Upper lobe of right lung (tissue), 1 donor: ENCODE measurements at places on chromosomes 2 and 18. TPM values are rescaled to one million over a fixed set of nuclear protein-coding genes. Genes with fewer than 3 reads are reported as not detected.

PARD3B gene
- total RNA-seq: 32.5 TPM

CTNNA2 gene
- not detected for total RNA-seq

ASPRV1 gene
- 2.1 TPM for total RNA-seq

MYO3B gene
- total RNA-seq: 0.17 TPM

GRCh38 chr2:184555352-184555751 lies 43.0 kb upstream of the ZNF804A start:
- H3K4me1 ChIP-seq: no peaks in the 10 kb centered on the region
- no peak overlapping the region for H3K27ac ChIP-seq
- H3K4me3 ChIP-seq: no peak overlapping the region
- DNase-seq: no peak
- H3K27me3 ChIP-seq: no peaks in the 10 kb centered on the region
- H3K36me3 ChIP-seq: no peaks in the 10 kb centered on the region

DNA sequence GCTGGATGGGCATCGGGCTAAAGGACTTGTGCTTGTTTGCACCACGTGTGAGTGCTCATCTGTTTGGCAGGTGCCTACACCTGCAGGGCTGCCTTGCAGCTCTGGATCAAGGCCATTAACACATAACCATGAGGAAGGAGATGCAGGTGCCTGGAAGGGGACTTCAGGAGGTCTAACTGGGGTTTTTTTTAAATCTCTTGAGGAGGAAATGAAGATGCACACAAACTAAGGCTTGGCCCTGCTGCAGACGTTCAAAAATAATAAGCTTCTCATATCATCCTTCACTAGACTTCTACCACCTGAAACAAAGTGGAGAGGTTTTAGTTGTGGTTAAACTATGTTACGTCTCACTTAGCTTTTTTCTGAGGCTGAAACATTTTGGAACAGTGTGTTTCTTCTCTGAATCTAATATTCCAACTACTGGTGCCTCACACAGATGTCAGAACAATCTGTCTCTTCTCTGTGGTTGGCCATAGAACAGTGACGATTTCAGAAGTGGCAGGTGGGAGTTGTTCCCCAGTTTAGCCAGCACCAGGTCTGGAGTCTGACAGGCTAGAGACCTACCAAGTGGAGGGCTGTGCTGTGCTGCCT lies 36.5 kb downstream of the BCL2L11 start:
- no peaks in the 10 kb centered on the region for H3K27me3 ChIP-seq
- H3K27ac ChIP-seq: no peak overlapping the region
- H3K36me3 ChIP-seq: peaks cover 27% of the 10 kb centered on the region
- no peak overlapping the region for H3K4me3 ChIP-seq

DNA sequence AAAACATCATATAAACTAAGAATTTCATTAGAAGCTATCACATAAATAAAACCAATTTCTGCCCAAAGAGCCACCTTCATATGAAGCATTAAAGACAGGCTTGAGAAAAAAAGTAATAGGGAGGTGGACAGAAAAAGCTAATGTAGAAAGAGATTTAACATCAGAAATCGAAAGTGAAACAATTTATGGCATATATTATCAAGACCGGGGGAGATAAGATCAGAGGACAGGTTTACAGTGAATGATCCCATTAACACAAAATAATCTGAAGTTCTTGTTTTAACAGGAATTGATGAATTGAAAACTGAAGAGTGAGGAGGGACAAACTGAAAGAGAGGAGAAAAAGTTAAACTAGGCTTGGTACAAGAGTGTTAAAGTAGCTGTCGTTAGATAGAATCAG lies 786.3 kb upstream of the FSHR start:
- no peak for DNase-seq
- no peak overlapping the region for H3K27ac ChIP-seq
- H3K4me3 ChIP-seq: peak overlapping the region; percentile 27
- H3K36me3 ChIP-seq: no peaks in the 10 kb centered on the region

- DNase-seq: no peak
- H3K27me3 ChIP-seq: no peaks in the 10 kb centered on the region
- H3K4me1 ChIP-seq: peaks cover 13% of the 10 kb centered on the region
- peak overlapping the region; percentile 44 for H3K27ac ChIP-seq
- no peak overlapping the region for H3K4me3 ChIP-seq
Observed at GRCh38 chr18:6781142-6781714, 51.7 kb downstream of the ARHGAP28 start.

DNA sequence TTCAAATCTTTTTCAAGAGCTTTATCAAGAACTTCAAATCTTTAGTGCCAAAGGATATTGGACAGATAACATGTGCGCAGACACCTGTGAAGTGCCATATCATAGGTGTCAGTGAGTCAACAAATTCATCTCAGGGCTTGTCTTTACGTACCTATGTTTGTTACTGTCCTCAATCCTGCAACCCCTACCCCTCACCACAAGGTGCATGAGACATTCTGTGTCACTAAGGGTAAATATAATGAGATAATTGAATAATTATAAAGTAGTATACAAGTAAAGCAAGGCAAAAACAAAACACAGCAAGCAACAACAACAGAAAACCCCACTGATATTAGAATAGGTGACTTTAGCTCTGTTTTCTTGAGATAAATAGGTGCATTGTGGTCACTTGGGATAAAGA lies 1495.8 kb upstream of the TMEFF2 start:
- no peaks in the 10 kb centered on the region for H3K27me3 ChIP-seq
- H3K4me1 ChIP-seq: no peaks in the 10 kb centered on the region
- no peak overlapping the region for H3K27ac ChIP-seq
- H3K4me3 ChIP-seq: no peak overlapping the region
- DNase-seq: no peak
